ENCODE measurements at places on chromosomes 7 and 10. TPM values are rescaled to one million over a fixed set of nuclear protein-coding genes. Genes with fewer than 3 reads are reported as not detected.

DNA sequence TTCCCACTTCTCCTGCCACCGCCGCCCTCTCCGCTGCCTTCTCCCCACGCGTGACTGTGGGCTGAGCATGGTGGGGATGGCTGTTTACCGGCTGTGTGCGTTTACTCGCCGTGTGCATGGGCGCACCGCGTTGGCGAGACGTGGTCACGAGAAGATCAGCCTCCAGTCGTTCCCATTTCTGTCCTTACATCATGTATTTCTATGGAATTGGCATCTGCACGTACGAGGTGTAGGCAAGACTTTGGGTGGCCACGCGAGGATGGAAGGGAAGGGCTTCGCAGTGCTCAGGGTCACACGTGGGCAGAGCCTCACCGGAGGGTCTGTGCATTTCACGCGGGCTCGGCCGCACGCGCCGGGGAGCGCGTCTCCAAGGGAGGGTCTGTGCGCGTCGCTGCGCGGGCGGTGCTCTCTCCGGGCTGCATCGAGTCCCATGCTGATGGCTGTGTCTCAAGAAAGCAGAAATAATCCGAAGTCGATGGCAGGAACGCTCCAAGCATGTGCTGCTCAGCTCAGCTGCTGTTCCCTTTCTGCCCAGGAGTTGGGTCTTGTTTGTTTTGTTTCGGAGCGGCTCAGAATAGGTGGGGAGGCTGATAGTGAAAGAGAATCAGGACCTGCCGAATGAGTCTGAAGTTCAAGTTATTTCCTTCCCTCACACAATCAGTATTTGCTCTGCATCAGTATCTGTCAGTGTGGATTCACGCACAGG, 973 bp downstream of the CAMK1D start:
- H3K27ac ChIP-seq = peak overlapping the region; percentile 74

DNA sequence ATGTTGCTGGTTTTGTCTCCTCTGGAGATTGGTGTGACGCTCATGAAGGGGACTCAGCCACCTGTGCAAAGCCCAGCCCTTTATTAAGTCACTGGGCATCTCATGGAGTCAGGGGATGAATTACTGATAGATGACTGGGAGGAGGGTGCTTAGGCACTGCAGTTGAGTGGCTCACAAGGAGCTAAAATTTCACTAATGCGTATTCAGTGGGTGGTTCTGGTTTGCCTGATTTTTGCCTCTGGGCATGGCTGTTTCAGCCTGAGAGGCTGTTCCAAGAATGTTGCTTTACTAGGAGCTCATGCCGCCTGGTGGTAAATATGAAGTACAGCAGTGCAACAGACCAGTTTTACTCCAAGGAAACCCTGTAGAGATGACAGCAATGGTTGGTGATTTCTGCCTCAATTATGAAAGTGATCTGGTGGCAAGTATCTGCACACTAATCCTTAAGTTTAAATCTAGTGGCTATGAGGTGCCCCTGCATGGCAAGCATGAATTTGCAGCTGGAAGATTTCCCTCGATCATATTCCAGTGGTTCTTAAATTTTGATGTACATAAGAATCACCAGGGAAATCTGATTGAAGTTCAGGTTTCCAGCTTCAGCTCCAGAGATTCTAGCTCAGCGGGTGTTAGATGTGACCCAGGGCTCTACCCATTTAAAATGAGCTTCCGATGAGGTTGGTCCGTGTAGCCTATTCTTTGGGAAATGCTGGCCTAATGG, 19.9 kb downstream of the ACTA2 start:
- peak overlapping the region; percentile 52 for H3K27ac ChIP-seq
- no peaks in the 10 kb centered on the region for H3K27me3 ChIP-seq
- H3K36me3 ChIP-seq = no peaks in the 10 kb centered on the region
- DNase-seq = peak; percentile 73

DNA sequence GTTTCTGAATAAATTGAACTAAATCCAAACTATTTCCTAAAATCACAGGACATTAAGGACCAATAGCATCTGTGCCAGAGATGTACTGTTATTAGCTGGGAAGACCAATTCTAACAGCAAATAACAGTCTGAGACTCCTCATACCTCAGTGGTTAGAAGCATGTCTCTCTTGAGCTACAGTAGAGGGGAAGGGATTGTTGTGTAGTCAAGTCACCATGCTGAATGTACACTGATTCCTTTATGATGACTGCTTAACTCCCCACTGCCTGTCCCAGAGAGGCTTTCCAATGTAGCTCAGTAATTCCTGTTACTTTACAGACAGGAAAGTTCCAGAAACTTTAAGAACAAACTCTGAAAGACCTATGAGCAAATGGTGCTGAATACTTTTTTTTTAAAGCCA, 13.9 kb downstream of the MEST start:
- H3K27me3 ChIP-seq = no peaks in the 10 kb centered on the region
- H3K36me3 ChIP-seq = no peaks in the 10 kb centered on the region
- no peak for DNase-seq
- no peaks in the 10 kb centered on the region for H3K4me1 ChIP-seq
- no peak overlapping the region for H3K27ac ChIP-seq

The SPAM1 gene
- total RNA-seq = not detected

DNA sequence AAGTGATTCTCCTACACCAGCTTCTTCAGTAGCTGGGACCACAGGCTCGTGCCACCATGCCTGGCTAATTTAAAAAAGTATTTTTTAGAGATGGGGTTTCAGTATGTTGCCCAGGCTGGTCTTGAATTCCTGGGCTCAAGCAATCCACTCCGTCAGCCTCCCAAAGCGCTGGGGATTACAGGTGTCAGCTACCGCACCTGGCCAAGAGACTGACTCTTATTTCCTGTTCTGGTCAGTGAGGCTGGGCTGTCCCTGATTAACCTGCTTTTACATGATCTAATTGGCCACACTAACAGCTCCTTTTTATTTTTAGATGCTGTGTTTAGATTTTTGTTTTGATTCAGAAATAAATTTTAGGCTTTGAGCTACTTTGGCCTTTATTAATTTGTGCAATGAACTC, 203.9 kb downstream of the NXPH1 start:
- DNase-seq = no peak
- H3K27ac ChIP-seq = no peak overlapping the region
- no peaks in the 10 kb centered on the region for H3K27me3 ChIP-seq
- H3K4me3 ChIP-seq = no peak overlapping the region
- no peaks in the 10 kb centered on the region for H3K4me1 ChIP-seq

- no peaks in the 10 kb centered on the region for H3K4me1 ChIP-seq
- DNase-seq = no peak
- H3K27me3 ChIP-seq = no peaks in the 10 kb centered on the region
- H3K27ac ChIP-seq = no peak overlapping the region
Measured at GRCh38 chr10:43043342-43043772, 33.5 kb upstream of the RET start.

- H3K27me3 ChIP-seq = no peaks in the 10 kb centered on the region
- H3K4me1 ChIP-seq = peaks cover 21% of the 10 kb centered on the region
- no peak overlapping the region for H3K4me3 ChIP-seq
- DNase-seq = no peak
- no peaks in the 10 kb centered on the region for H3K36me3 ChIP-seq
- no peak overlapping the region for H3K27ac ChIP-seq
Measured at GRCh38 chr7:92633211-92633906, 43.2 kb upstream of the FAM133B start.

The CREB5 gene
- 13.6 TPM for total RNA-seq

- DNase-seq = no peak
- no peaks in the 10 kb centered on the region for H3K4me1 ChIP-seq
- H3K27me3 ChIP-seq = no peaks in the 10 kb centered on the region
- H3K4me3 ChIP-seq = no peak overlapping the region
Measured at GRCh38 chr7:125668321-125668993, 738.8 kb upstream of the POT1 start.

DNA sequence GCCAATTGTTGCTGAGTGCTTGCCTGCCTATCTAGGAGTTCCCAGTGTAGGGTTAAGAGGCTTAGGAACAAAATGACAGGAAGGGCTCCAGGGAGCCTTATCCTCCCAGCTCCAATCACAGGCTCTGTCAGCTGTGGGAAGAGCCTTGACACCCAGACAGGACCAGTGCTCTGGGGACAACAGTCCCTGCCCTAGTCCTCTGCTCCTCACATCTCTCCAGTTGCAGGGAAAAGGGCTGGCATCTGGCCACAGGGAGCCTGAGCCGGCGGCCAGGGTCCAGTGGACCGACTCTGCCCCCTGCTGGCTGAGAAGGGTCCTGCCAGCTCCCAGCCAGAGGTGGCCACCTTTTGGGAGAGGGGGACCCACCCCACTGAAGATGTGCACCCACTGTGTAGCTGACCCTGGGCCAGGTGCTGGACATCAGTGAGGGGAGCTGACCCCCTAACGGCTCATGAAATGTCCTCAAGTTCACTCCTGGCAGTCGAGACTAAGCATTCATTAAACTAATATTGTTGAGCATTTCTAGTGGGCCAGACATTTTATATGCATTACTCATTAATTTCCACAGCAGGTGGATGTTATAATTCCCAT, 17.6 kb downstream of the DNAJB12 start:
- H3K36me3 ChIP-seq = peaks cover 50% of the 10 kb centered on the region
- peak; percentile 85 for DNase-seq
- H3K27me3 ChIP-seq = no peaks in the 10 kb centered on the region
- peaks cover 46% of the 10 kb centered on the region for H3K4me1 ChIP-seq

The FBXL13 gene
- 4.2 TPM for total RNA-seq

DNA sequence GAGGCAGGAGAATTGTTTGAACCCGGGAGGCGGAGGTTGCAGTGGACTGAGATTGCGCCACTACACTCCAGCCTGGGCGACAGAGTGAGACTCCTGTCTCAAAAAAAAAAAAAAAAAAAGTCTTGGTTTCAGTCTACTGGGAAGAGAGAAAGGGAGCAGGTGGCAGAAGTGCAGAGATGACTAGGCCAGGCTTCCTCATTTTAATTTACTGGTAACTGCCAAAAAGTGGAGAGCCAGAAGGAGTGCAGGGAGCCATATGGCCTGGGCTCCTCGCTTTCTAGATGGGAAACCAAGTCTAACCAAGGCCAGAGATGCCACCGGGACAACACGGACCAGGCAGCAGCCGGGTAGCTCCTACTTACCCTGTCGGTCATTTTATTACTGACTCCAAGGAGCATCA, 12.2 kb downstream of the SEPHS1 start:
- no peaks in the 10 kb centered on the region for H3K27me3 ChIP-seq
- H3K4me3 ChIP-seq = no peak overlapping the region
- no peak overlapping the region for H3K27ac ChIP-seq
- no peaks in the 10 kb centered on the region for H3K4me1 ChIP-seq
- peaks cover 28% of the 10 kb centered on the region for H3K36me3 ChIP-seq

- peaks cover 84% of the 10 kb centered on the region for H3K27me3 ChIP-seq
- no peaks in the 10 kb centered on the region for H3K36me3 ChIP-seq
- H3K4me1 ChIP-seq = peaks cover 53% of the 10 kb centered on the region
- no peak overlapping the region for H3K27ac ChIP-seq
Measured at GRCh38 chr10:101221963-101222531, 7.2 kb downstream of the LBX1 start.

DNA sequence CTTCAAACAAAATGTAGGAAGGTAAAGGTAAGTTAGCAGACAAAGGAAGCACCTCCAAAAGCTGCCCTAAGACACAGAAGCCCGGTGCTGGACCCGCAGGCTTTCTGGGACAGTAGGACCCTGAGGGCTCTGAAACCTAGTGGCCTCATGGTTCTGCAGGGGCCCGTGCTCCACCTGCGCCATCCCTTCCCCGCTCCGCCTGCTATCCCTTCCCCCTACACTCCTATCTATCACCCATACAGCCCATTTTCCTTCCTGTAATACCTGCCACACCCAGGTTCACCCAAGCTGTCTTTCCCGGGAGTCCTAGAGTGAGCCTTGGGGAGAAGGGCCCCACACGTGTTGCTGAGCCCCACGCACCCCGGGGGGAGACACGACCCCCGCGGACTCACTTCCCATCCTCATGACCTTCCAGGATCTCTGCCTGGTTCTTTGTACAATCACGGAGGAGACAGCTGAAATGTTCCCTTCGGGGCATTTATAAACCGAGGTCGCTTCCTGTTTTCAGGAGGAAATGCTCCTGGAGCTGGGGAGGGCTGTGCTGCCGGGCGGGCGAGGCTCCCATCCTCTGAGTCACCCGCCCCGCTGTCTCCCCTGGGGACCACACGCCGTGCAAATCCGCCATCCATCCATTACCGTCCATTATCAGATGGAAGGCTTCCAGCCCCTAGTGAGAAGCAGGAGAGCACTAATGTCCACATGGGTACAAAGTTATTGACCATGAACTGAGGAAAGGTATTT, 251.7 kb upstream of the PITRM1 start:
- H3K27me3 ChIP-seq = no peaks in the 10 kb centered on the region
- peak overlapping the region; percentile 65 for H3K27ac ChIP-seq
- no peak for DNase-seq

The HABP2 gene
- not detected for total RNA-seq

DNA sequence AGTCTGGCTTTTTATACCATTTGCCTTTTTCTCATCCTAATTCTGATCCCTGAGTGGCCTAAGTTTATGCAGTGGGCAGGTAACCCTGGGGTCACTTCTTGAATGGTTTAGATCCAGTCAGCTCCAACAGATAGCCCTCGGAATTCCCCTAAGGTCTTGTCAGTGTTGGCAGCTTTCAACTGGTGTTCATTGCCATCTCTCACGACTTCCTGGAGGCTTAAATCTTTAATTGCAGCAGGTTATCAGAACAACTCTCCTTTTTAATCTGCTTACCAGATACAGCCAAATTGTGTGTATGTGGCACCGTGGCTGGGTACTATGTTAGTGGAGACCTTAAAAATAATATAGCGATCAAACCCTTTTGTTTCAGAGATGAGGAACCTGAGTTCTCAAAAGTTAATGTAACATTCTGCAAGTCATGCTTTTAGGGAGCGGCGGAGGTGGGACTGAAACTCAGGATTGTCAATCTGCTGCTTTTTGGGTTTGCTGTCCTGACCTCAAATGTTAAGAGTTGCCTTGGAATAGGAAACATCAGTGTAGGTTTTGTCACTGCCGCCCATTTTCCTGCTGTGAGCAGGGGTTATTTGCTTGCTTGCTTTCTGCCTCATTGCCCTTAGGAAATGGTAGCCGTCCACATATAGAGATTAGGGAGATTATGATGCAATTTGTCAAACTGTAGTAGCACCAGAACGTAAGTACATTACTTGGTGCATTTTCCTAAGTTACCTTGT, 818 bp downstream of the DLD start:
- no peak for DNase-seq
- H3K27ac ChIP-seq = peak overlapping the region; percentile 86
- peak overlapping the region; percentile 31 for H3K4me3 ChIP-seq
- H3K27me3 ChIP-seq = no peaks in the 10 kb centered on the region
- H3K36me3 ChIP-seq = no peaks in the 10 kb centered on the region

- no peak overlapping the region for H3K27ac ChIP-seq
- no peaks in the 10 kb centered on the region for H3K27me3 ChIP-seq
- no peak for DNase-seq
- no peaks in the 10 kb centered on the region for H3K4me1 ChIP-seq
Measured at GRCh38 chr7:84363741-84364140, 169.2 kb upstream of the SEMA3A start.

GRCh38 chr10:67669978-67670377, 26.0 kb downstream of the CTNNA3 start:
- no peak overlapping the region for H3K4me3 ChIP-seq
- no peaks in the 10 kb centered on the region for H3K27me3 ChIP-seq
- no peak for DNase-seq
- no peaks in the 10 kb centered on the region for H3K36me3 ChIP-seq
- no peaks in the 10 kb centered on the region for H3K4me1 ChIP-seq

- no peak overlapping the region for H3K4me3 ChIP-seq
- H3K4me1 ChIP-seq = no peaks in the 10 kb centered on the region
- H3K36me3 ChIP-seq = no peaks in the 10 kb centered on the region
- DNase-seq = no peak
Measured at GRCh38 chr10:120022357-120022756, 129.8 kb downstream of the SEC23IP start.

The MMP21 gene
- total RNA-seq = 0.67 TPM

The CLDN4 gene
- total RNA-seq = 301 TPM

Measured in thyroid gland (tissue), 4 donors.